OCI-M1 (cell line): ENCODE measurements at places on chromosomes 7 and 10.

GRCh38 chr10:66799474-66799873 lies 126.4 kb upstream of the LRRTM3 start:
- DNase-seq: peak; percentile 41

- peak; percentile 88 for DNase-seq
Observed at GRCh38 chr10:72386916-72387586, 32.3 kb upstream of the DNAJB12 start.

GRCh38 chr7:16754856-16755317 lies 1.3 kb downstream of the TSPAN13 start:
- peak; percentile 44 for DNase-seq

- DNase-seq: peak; percentile 81
Observed at GRCh38 chr7:30974605-30975255, 11.0 kb downstream of the GHRHR start.

DNA sequence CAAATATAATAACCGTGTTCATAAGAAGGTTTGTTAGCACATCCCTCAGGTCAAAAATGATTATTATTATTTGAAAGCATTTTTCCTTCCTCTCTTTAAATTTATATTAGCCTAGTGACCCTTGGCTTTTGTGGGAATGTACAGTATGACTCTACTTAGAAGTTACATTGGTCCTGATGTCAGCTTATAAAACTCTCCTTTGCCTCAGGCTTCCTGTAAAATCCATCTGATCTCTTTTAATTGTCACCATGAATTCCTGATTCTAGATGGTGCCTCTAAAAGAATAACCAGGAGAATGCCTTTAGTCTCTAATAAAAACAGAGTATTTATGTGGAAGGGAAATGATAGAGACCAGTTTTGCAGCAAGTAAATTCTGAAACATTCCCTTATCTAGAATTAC lies 1134.4 kb downstream of the XPNPEP1 start:
- no peak for DNase-seq

GRCh38 chr10:105914432-105914831 lies 1250.1 kb downstream of the SORCS1 start:
- DNase-seq: no peak

- no peak for DNase-seq
Observed at GRCh38 chr10:74976565-74976964, 134.9 kb upstream of the SAMD8 start.

DNA sequence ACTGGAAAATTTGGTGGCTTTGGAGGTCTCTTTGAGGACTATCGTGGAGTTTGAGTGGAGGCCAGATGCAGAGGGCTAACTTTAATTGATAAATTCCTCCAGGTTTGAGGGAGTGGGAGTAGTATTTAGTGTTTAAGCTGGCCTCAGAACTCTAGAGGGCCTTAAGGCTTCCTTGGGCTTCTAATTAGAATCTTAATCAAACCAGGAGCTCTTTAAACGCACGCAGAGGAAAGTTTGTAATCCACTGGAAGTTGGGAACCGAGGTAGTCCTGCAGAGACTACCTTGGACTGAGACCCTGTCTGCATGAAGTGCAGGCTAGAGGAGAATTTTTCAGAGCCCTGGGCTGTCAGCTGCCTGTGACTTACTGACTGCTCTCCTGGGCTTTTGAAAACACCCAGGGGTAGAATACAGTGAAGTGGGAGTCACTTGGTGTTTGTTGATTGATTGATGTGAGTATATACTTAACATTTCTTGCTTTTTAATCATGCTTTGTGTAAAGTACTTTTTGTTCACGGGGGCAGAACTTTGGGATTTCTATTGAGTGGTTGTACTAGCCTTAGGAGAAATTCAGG lies 5.9 kb downstream of the SPAG6 start:
- DNase-seq: no peak

DNA sequence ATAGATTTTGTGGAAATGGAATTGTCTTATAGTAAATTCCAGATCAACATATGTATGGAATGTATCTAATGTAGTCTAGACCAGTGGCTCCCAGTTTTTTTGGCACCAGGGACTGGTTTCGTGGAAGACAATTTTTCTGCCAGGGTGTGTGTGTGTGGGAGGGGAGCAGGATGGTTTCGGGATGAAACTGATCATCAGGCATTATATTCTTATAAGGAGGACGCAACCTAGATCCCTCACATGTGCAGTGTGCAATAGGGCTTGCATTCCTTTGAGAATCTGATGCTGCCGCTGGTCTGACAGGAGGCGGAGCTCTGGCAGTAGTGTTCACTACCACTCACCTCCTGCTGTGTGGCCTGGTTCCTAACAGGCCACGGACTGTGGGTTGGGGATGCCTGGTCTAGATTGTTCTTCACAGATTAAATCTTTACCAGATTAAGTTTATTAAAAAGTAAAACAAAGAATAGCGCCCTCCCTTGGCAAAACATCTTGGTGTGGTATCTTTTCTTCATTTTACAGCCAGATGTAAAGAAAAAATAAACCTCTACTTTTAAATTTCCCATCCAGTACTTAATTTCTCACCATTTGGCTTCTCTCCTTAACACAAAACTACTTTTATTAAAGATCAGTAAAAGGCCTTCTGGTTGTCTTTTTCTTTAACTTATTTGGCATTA lies 48.4 kb downstream of the SEPTIN7 start:
- no peak for DNase-seq

DNA sequence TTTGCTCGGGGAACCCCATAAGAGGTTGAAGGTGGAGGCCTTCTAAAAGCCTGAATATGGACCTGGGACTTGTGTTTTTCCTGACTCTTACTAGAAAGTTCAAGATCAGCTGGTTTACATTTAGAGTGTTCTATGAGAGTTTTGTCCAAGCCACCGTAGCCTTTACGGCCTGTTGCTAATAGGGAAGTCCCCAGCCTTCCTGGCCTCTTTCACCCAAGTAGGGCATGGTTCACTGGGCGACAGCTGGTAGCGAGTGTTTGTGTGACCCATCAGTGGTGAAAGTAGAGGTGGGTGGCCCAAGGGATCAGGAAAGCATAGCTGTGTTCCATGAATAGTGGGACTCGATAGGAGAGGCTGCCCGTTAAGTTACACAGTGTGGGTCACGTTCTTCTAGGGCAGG lies 60.1 kb downstream of the RABGEF1 start:
- no peak for DNase-seq

DNA sequence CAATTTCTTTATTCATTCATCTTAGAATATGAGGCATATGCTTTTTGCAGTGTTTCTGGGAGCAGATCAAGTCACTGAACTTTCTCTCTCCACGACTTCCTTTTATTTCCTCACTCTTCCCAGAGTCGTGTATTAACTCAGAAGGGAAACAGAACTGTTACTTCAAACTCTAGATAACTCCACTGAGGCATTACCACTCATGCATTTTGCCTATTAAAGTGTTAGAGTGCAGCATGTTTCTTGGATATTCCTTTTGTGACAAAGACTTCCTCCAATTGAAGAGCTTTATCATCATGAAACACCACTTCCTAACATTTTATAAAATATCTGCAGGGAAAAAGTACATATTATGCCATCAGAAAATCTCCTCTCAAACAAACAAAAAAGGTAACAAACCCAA lies 797.4 kb upstream of the COBL start:
- no peak for DNase-seq

DNA sequence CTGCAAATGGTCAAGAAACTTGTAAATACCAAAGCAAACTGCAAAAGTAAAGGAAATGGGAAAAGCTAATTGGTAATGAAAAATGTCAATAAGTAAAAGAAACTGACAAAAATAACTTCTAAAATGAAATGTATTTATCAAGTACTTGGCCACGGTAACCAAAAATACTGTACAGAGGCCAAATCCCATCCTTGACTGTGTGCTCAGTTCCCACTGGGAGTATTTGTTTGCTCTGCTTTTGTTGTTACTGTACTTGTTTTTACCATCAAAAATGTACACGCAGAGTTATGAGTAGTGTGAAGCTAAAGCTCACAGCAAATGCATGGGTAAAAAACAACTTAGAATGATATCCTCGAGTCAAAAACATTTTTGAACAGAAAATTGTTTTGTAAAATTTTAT lies 31.1 kb downstream of the ENKUR start:
- no peak for DNase-seq

- no peak for DNase-seq
Observed at GRCh38 chr10:1290071-1290471, 233.9 kb downstream of the WDR37 start.

- no peak for DNase-seq
Observed at GRCh38 chr7:110470420-110470819, 620.5 kb upstream of the LRRN3 start.
